ENCODE measurements at places on chromosomes 5 and 9. TPM values are rescaled to one million over a fixed set of nuclear protein-coding genes. Genes with fewer than 3 reads are reported as not detected.

TRIM32 gene
- total RNA-seq: 15.7 TPM

POU4F3 gene
- 0.49 TPM for total RNA-seq

- peak; percentile 37 for DNase-seq
- H3K27me3 ChIP-seq: no peaks in the 10 kb centered on the region
- peaks cover 9% of the 10 kb centered on the region for H3K4me1 ChIP-seq
- H3K36me3 ChIP-seq: no peaks in the 10 kb centered on the region
- no peak overlapping the region for H3K4me3 ChIP-seq
- no peak overlapping the region for H3K27ac ChIP-seq
Measured at GRCh38 chr5:159010661-159011442, 88.9 kb downstream of the EBF1 start.

GRCh38 chr5:107871023-107871422, 200.3 kb upstream of the EFNA5 start:
- no peak overlapping the region for H3K4me3 ChIP-seq
- H3K27ac ChIP-seq: no peak overlapping the region
- H3K36me3 ChIP-seq: no peaks in the 10 kb centered on the region
- peaks cover 7% of the 10 kb centered on the region for H3K4me1 ChIP-seq
- no peak for DNase-seq
- H3K27me3 ChIP-seq: no peaks in the 10 kb centered on the region

- no peaks in the 10 kb centered on the region for H3K36me3 ChIP-seq
- H3K27ac ChIP-seq: no peak overlapping the region
- DNase-seq: peak; percentile 51
- peaks cover 38% of the 10 kb centered on the region for H3K4me1 ChIP-seq
- peak overlapping the region; percentile 79 for H3K4me3 ChIP-seq
Measured at GRCh38 chr5:180291234-180291940, 496 bp downstream of the MAPK9 start.

GRCh38 chr5:139650689-139651042, 2.5 kb downstream of the CXXC5 start:
- no peak overlapping the region for H3K27ac ChIP-seq
- H3K27me3 ChIP-seq: peaks cover 27% of the 10 kb centered on the region
- peaks cover 57% of the 10 kb centered on the region for H3K4me1 ChIP-seq
- H3K4me3 ChIP-seq: peak overlapping the region; percentile 96
- no peaks in the 10 kb centered on the region for H3K36me3 ChIP-seq

- H3K27me3 ChIP-seq: no peaks in the 10 kb centered on the region
- H3K4me3 ChIP-seq: no peak overlapping the region
- H3K4me1 ChIP-seq: no peaks in the 10 kb centered on the region
- no peak for DNase-seq
- H3K36me3 ChIP-seq: no peaks in the 10 kb centered on the region
Measured at GRCh38 chr5:103910011-103910410, 347.4 kb upstream of the NUDT12 start.

OR1K1 gene
- total RNA-seq: not detected

CER1 gene
- 2.4 TPM for total RNA-seq

GRCh38 chr9:129211686-129212085, 33.6 kb upstream of the IER5L start:
- H3K4me3 ChIP-seq: 0 out of 2 replicates have a peak overlapping the region, but pooled peaks have one; percentile 20
- peak; percentile 36 for DNase-seq
- no peak overlapping the region for H3K27ac ChIP-seq
- H3K4me1 ChIP-seq: peaks cover 21% of the 10 kb centered on the region
- no peaks in the 10 kb centered on the region for H3K27me3 ChIP-seq
- no peaks in the 10 kb centered on the region for H3K36me3 ChIP-seq

Data from GM23338 (cell line).